Stomach (tissue), 19 donors: ENCODE measurements at places on chromosomes 4 and X. TPM values are rescaled to one million over a fixed set of nuclear protein-coding genes. Genes with fewer than 3 reads are reported as not detected.
A peak's percentile ranks its signal among the peaks of the same experiment; 100 is the strongest.

- no peak for DNase-seq
These were observed 247.8 kb upstream of the DKK2 start for GRCh38 chr4:107283587-107284559.

- no peak for DNase-seq
These were observed 185.7 kb upstream of the TBL1X start for GRCh38 chrX:9279234-9279544.

DNA sequence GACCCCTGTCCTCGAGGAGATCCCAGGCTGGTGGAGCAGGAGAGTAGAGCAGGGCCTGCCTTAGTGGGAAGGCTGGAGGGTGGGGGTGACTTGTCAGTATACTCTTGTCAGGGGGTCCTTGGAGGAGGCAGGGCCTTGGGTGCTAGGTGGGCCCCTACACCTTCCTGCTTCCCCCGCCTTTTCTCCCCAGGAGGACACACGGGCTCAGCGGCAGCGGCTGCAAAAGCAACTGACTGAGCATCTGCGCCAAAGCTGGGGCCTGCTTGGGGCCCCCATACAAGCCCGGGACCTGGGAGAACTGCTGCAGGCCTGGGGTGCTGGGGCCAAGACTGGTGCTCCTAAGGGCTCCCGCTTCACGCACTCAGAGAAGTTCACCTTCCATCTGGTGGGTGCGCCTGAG, 11.3 kb downstream of the CCDC22 start:
- DNase-seq = no peak

DNA sequence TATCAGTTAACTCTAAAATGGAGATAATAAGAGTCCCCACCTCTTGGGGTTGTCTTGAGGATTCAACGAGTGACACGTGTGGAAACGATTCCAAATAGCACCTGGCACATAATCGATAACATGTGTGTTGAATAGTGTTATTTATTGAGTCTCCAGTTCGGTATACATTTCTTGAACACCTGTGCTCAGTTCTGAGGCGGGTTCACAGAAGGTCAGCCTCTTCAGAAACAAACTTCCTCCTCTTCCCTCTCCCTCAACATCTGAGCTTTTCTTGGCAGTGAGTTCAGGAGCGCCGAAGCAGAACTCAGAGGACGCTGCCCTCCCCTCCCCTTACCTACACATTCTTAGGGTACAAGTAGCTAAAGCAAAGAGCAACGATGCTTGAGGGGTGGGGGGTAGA, 934 bp downstream of the PDHA1 start:
- no peak for DNase-seq

- no peak for DNase-seq
These were observed 23.4 kb upstream of the CWH43 start for GRCh38 chr4:48962636-48963035.

DNA sequence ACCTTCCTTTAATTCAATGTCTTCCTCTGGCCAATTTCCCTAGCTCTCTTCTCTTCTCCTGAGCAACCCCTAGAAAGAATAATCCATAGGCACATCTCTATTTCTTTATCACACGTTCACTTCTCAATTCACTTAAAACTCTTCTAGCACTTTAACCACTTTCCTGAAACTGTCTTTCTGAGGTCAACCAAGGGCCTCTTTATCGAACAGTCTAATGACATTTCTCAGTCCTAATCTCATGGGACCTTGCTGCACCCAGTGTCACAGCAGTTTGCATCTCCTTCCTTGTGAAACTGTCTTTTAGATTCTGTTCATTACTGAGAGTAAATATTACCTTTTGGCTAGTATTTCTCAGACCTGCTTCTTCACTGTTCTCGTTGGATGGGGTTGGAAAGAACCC, 285.3 kb upstream of the RASGEF1B start:
- no peak for DNase-seq

DNA sequence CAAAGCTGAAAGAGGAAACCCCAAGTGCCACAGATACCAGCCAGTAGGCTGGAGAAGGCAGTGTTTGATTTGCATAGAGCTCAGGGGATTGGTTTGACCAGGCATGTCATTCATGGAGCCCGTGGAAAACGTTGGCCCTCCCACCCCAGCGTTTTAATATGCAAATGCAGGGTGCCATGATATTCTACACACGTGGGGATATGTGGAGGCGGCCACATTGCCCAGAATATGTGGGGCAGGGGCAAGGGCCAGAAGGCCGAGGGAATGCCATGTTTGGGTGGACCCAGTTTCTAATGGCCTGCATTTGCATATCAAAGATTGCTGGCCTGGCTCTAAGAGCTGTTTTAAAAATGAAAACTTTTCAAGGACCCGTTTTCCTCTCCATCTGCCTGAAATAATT, 71.1 kb downstream of the MAP9 start:
- DNase-seq = no peak

DNA sequence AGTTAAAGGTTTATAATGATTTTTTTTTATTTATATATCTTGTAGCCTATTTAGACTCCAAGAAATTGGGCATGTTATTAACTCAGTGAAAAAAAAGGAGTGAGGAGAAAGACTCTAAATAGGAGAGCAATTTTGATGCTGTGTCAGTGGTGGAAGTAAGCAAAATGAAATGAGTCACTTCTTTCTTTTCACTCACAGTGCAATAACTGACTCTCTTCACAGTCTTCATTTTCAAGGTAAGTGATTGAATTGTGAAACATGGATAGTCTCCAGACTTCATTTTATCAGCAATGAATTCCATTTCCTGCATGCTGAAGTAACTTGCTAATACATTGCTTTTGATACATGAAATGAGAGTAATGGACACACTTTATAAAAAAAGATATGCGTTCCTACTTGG, 2271.5 kb downstream of the PCDH7 start:
- DNase-seq = no peak

- DNase-seq = peak; percentile 2
These were observed 138.3 kb upstream of the PDHA2 start for GRCh38 chr4:95701500-95702170.

- no peak for DNase-seq
These were observed 1.9 kb downstream of the MAN2B2 start for GRCh38 chr4:6576932-6577331.

- DNase-seq = peak; percentile 55
These were observed 40.2 kb downstream of the ARHGAP10 start for GRCh38 chr4:147772056-147772455.

- DNase-seq = no peak
These were observed 5.4 kb upstream of the PDLIM5 start for GRCh38 chr4:94446386-94446785.

GRCh38 chrX:124902953-124903352, 416.7 kb upstream of the TEX13C start:
- DNase-seq = no peak

- DNase-seq = no peak
These were observed 88.2 kb downstream of the SOWAHB start for GRCh38 chr4:76809594-76810305.

- DNase-seq = no peak
These were observed 17.2 kb downstream of the PDZD4 start for GRCh38 chrX:153813161-153813560.

- no peak for DNase-seq
These were observed 88.9 kb upstream of the TFDP3 start for GRCh38 chrX:133307094-133307493.

- peak; percentile 66 for DNase-seq
These were observed 33.8 kb downstream of the LONRF3 start for GRCh38 chrX:119008110-119008744.

GRCh38 chrX:95893636-95894035, 791.0 kb upstream of the DIAPH2 start:
- DNase-seq = no peak

- DNase-seq = no peak
These were observed 57.7 kb upstream of the VEGFC start for GRCh38 chr4:176850436-176850835.

- DNase-seq = no peak
These were observed 6.2 kb upstream of the SETD7 start for GRCh38 chr4:139562067-139562684.

GRCh38 chrX:118522230-118522926, 26.8 kb downstream of the DOCK11 start:
- no peak for DNase-seq

- no peak for DNase-seq
These were observed 34.9 kb downstream of the NOCT start for GRCh38 chr4:139050446-139050845.

GRCh38 chr4:2831611-2832308, 11.9 kb upstream of the ADD1 start:
- peak; percentile 5 for DNase-seq

- DNase-seq = no peak
These were observed 40.1 kb downstream of the APLN start for GRCh38 chrX:129614481-129615255.

- DNase-seq = no peak
These were observed 191.0 kb downstream of the AFF2 start for GRCh38 chrX:148691456-148691855.

DNA sequence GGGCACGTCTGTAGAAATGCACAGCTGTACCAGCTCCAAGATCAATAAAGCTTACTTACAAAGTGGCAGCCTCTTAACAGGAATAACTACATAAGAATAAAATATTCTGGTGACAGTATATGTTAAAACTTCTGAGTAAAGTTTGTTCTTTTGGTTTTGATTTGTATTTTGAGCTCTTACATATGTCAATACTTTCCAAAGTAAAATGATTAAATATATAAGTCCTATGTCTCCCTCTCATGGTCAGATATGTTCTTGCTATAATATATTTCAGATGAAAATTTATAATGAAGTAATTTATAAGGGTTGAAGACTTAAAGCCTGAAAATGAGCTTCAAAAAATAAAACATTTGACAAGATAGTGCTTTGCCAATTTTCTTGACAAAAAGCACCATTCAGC, 254.4 kb downstream of the NPFFR2 start:
- DNase-seq = peak; percentile 25

GRCh38 chrX:74923942-74924448, 1.3 kb downstream of the NEXMIF start:
- peak; percentile 44 for DNase-seq

GRCh38 chrX:53320543-53321229, 39.3 kb upstream of the IQSEC2 start:
- peak; percentile 36 for DNase-seq

- DNase-seq = no peak
These were observed 538.7 kb upstream of the PABPC4L start for GRCh38 chr4:134740290-134740689.

DNA sequence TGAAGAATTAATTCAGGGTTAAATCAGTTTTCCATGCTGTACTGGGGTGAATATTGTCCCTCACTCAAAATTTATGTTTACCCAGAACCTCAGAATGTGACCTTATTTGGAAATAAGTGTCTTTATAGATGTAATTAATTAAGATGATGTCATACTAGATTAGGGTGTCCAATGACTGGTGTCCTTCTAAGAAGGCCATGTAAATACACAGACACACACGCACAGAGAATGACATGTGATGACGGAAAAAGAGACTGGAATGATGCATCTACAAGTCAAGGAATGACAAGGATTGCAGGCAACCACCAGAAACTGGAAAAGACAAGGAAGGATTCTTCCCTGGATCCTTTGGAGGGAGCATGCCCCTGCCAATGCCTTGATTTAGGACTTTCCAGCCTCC, 84.6 kb upstream of the GPR34 start:
- DNase-seq = no peak

DNA sequence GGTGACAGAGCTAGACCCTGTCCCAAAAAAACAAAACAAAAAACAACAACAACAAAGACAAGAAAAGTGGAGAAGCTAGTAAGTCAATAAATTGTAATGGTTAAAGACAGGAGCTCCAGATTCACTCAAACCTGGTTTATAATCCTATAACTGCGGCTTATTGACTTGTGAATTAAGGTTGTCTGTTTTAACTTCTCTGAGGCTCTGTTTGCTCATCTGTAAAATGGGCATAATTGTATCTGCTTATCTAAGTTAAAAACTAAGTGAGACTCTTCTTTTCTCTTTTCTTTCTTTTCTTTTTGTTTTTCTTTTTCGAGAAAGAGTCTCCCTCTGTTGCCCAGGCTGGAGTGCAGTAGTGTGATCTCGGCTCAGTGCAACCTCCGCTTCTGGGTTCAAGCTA, 84.9 kb downstream of the SOWAHB start:
- no peak for DNase-seq

GRCh38 chrX:46485897-46486296, 59.3 kb downstream of the ZNF674 start:
- DNase-seq = no peak

DNA sequence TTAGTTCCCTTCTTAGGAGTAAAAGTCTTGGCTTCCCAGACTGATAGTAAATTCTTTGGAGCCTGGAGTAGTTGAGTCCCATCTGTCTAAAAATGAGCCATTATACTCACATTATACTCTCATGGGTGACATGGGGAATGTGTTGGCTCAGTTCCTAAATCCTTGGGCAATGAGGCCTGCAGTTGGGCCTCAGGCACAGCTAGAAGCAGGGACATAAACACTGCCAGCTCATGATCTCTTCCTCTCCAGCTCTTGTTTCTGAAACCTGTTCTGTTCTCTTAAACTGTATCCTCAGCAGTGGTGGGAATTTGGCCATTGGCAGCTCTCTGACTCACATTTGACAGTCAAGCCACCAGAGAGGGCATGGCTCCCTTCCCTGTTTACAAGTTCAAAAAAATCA, 212.5 kb downstream of the SPATA18 start:
- DNase-seq = no peak

Gene NAT8L
- total RNA-seq = not detected

Gene PAGE2B
- not detected for total RNA-seq

Gene PITX2
- not detected for total RNA-seq

Gene PABPC5
- total RNA-seq = 0.45 TPM

Gene RNF175
- total RNA-seq = 1.3 TPM

Gene NMU
- not detected for total RNA-seq

Gene PNMA6F
- total RNA-seq = not detected

Gene SPANXB1
- not detected for total RNA-seq

Gene MAGED1
- total RNA-seq = 45.1 TPM

Gene P2RY8
- total RNA-seq = 1.8 TPM

Gene VCX3A
- total RNA-seq = not detected

Gene PDZD4
- total RNA-seq = 7.2 TPM

Gene ATP2B3
- not detected for total RNA-seq

Gene RWDD4
- total RNA-seq = 8.8 TPM

Gene ZAR1
- total RNA-seq = not detected

Gene TACR3
- total RNA-seq = not detected

Gene MAGED4B
- total RNA-seq = 0.45 TPM

Gene TRO
- 25.3 TPM for total RNA-seq

Gene FGF13
- total RNA-seq = 10.7 TPM

Gene PDGFRA
- total RNA-seq = 371 TPM
